ENCODE measurements at places on chromosomes 2 and 18.
A peak's percentile ranks its signal among the peaks of the same experiment; 100 is the strongest.

DNA sequence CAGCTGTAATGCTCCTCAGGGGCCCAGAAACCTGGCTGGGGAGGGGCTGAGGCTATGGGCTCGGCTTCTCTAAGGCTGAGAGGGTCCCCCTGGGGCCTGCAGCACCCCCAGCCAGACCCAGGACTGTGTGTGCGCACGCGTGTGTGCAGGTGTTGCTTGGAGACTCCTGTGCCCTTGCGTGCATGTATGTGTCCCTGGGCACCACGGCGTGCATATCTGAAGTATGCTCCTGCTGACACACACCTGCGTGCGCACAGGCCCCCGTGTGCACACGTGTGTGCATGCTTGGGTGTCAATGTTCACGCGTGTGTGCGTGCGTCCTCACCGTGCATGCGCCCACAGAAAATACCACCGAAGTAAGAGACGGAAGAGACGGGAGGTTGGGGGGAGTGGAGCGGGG lies 14.9 kb upstream of the ECEL1 start:
- DNase-seq: no peak

DNA sequence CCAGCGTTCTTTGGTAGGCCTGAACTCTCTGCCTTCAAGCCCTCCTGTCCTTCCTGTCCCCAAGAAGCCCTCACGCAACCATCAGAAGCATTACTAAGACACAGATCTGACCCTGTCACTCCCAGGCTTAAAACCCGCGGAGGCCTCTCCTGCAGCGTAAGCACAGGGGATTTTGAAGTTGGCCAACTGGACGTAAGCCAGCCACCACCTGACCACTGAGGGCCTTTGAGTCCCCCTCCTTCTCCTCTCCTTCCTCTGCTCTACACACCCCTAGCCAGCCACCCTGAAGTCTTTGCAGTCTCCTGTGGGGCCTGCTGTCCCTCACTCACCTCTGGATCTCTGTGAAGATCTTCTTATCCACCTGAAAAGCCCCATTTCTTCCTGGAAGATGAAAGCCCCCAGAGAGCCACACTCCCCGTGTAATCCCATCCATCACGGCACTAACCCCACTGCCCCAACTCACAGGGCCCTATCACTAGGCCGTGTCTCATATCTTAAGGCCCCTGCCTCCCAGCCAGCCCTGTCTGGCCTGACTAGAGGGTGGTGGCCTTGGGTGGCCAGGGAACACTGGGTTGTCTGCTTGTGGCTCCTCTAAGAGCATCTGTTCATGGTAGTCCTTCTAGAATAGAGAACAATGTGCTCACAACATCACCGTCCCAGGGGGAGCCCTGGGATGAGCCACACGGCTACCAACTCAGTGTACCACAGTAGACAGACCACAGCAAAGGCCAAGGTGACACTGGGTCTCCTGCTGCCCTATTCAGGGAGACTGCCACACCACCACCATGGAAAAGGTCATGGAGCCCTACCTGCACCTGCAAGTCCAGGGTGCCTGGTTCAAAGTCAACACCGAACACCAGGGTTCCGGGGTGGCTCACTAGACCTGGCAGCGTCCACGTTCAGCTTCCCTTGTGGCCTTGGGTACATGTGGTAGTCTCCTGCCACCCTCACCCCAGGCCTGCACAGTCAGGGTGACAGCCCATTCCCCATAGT lies 191.6 kb downstream of the ZBTB7C start:
- no peak for DNase-seq

GRCh38 chr2:152626911-152627339 lies 90.3 kb downstream of the PRPF40A start:
- DNase-seq: peak; percentile 69

GRCh38 chr2:189118386-189118785 lies 61.2 kb downstream of the COL5A2 start:
- DNase-seq: no peak

- DNase-seq: no peak
These were observed 32.9 kb upstream of the ITGB6 start for GRCh38 chr2:160232905-160233475.

GRCh38 chr18:56273541-56274219 lies 364.7 kb downstream of the TXNL1 start:
- DNase-seq: no peak

- no peak for DNase-seq
These were observed 28.6 kb upstream of the MEX3C start for GRCh38 chr18:51226068-51226467.

GRCh38 chr2:8263901-8264300 lies 418.0 kb upstream of the ID2 start:
- DNase-seq: no peak

DNA sequence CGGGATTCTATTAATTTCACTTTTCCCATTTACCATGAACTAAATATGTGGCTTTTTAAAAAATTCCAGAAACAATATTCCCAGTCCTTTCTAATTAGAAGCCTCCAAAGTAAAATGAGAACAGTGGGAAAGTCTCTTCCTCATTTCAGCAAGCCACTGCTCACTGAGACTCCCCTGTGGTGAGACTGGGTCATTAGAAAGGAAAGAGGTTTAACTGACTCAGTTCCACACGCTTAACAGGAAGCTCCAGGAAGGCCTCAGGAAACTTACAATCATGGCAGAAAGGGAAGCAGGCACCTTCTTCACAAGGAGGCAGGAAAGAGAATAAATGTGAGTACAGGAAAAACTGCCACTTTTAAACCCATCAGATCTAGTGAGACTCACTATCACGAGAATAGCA lies 258.9 kb upstream of the CHAC2 start:
- no peak for DNase-seq

- DNase-seq: no peak
These were observed 589.9 kb upstream of the LRRTM1 start for GRCh38 chr2:80894486-80894885.

DNA sequence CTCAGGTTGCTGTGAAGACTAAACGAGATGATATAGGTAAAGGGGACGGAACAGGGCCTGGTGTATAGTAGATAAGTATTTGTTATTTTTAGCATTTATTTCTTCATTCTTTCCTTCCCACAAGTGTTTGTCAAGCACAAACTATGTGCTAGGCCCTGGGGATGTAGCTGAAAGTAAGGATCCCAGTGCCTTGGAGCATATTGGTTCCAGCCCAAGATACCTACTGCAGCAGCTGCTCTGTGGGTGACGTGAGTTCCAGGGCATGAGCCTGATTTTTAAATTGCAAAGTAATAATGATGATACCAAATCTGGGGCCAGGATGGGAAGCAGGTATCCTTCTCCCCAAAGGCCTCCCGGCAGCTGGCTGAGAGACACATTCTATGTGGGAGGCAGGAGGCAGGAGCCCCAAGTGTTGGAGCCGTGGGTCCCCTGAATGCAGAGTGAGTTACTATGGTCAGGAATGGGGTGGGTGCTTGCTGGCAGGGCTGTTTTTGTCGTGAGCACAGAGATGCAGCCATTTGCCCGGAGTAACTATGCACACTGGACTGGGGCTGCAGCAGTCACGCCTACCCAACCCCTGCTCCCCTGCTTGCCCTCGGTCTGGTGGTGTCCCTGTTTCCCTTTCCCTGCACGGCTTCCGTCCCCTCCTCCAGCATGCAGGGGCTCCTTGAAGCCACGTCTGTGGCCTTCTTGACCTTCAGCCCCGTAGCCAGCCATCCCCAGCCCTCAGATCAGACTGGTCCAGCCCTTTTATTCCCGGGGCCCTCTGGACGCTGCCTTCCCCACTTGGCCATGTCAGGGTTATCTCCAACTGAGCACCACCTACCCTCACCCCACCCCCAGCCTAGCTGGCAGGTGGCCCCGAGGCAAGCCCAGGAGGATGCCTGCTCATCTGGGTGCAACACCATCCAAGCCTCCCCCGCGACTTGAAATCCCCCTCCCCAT lies 52.4 kb downstream of the INHBB start:
- DNase-seq: peak; percentile 59

GRCh38 chr2:54570925-54571694 lies 115.0 kb downstream of the SPTBN1 start:
- peak; percentile 95 for DNase-seq

GRCh38 chr2:118668431-118669424 lies 178.7 kb downstream of the EN1 start:
- peak; percentile 99 for DNase-seq

- DNase-seq: no peak
These were observed 105.2 kb upstream of the TFCP2L1 start for GRCh38 chr2:121390082-121390692.

- DNase-seq: no peak
These were observed 82.0 kb downstream of the SMAD7 start for GRCh38 chr18:48868468-48869466.

- DNase-seq: no peak
These were observed 11.7 kb downstream of the COLEC11 start for GRCh38 chr2:3606370-3607201.

GRCh38 chr2:72917877-72918553 lies 696 bp downstream of the EMX1 start:
- DNase-seq: no peak

DNA sequence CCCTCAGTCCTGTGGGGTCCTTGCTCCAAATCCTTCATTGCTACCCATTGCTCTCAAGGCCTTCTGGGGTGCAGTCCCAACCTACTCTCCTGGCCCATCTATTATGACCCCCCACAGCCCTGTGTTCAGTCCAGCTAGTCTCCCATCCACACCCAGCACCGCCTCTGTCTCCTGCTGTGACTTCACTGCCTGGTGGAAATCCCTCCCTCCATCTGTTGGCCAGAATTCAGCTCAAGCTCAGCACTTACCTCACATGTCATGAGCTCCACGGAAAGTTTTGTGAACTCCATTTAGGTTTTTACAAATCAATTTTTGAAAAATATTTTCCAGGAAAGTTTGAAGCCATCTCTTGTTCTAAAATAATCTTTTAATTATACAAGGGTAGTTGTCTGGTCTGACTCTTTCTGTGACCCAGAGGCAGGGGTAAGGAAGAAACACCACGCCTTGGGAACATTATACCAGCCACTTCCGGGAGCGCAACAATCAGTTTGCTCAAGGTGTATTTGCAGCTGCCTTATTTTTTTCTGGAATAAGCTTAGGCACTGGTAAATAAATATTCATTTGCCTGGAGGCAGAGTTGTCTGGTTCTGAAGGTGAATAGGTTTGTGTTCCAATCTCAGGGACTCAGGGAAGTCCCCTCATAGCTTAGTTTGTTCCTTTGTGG lies 110.8 kb downstream of the VIT start:
- DNase-seq: no peak

DNA sequence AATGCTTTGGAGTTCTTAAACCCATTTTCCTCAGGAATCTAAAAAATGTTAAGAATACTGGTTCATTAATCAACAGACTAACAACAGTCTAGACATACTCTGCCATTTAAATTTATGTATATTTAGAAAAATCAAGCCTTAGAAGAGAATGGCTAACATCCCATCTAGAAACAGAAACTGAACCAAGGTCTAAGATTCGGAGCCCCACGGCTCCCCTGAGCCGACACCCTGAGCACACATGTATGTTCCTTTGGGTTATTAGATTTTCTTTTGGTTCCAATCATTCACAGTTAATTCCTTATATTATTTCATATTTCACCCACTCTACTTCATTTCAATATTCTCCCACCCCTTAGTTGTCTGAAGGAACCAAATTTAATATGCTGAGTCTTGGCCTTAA lies 94.8 kb upstream of the HNRNPA3 start:
- no peak for DNase-seq

DNA sequence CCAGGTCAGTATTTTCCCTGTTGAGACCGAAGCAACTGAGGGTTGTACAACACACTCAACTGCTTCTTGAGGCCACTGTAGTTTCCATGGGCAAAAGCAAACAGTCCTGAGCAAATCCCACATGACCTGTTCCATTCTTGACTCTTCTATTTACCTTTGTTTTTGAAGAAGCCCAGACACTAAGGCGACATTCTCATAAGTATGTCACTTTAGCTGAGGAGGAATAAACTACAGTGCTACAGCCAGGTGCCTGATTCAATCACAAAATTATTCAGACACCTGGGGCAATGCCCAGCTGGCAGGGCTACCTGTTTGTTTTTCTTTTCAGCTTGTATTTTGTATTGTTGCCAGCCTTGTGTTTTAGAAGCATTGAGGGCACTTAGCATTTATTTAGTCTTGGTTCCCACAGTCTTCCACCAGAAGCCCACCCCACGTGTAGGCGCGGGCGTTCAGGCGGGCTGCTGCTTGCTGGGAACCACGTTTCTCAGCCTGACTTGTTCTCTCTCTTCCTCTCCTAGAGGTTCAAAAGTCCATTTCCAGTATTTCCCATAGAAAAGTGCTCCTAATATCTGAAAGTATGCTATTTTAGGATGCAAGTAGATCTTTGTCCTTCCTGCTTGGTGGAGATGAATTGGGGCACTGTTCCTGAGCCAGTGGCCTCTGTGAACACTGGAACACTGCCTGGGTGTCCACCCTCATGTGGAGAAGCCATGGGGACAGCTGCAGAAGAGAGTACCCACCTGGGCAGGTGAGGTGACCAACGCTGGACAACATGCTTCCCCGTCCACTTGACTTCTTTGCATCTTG lies 99.0 kb upstream of the COPS8 start:
- DNase-seq: no peak

DNA sequence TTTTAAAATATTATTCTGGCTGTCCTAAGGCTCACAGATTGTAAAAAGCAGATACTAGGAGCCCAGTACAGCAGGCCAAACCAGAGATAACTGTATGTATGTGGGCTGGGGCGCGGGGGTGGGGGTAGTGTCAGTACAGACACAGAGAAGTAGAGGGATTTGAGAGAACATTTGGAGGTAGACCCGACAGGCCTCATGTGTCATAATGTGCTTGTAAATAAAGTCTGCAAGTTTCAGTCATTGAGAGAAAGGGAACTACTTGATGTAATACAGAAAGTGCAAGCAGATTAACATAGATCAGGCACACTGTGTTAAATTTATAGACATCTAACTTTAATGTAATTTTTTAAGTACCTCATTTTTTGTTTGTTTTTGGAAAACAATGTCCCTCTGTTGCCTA lies 7.4 kb upstream of the POLI start:
- no peak for DNase-seq

DNA sequence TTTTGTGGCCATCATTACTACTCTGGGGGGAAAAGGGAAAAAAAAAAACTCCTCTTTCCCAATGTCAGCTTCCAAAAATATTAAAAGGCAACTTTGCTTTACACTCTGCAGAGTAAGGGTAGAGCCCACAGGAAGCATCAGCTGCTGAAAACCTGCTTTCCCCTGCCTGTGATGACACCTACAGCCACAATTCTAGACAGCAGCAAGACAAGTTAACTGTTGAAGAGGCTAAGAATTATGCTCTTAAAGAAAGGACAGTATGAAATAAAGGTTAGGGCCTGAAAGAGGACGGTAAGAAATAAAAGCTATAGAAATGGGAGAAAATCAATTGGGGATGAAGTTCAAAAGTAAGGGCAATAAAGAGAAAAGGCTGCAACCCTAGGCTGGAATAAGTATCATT lies 3.0 kb downstream of the PDE11A start:
- peak; percentile 30 for DNase-seq

- no peak for DNase-seq
These were observed 134.5 kb downstream of the LRRTM1 start for GRCh38 chr2:80169811-80170594.

All from AG10803 (cell line).